CD4-positive, alpha-beta T cell treated with Interleukin-10 for 1 hour (primary cell): ENCODE measurements at places on chromosomes 1 and 21.

DNA sequence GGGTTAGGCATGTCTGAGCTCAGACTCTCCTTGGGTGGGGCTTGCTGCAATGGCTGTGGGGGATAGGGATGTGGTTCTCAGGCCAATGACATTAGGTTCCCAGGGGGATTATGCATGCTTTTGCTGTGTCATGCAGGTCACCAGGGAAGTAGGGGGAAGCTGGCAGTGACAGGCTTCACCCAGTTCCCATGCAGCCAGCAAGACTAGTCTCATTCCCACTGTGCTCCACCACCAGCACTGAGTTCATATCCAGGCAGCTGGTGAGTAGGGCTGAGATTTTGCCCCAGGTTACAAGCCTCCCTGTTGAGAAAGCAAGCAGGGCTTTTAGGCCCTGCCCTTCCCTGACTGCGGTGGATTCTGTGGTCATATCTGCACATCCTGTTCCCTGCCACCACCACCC, 32.1 kb upstream of the PLA2G5 start:
- DNase-seq = no peak

DNA sequence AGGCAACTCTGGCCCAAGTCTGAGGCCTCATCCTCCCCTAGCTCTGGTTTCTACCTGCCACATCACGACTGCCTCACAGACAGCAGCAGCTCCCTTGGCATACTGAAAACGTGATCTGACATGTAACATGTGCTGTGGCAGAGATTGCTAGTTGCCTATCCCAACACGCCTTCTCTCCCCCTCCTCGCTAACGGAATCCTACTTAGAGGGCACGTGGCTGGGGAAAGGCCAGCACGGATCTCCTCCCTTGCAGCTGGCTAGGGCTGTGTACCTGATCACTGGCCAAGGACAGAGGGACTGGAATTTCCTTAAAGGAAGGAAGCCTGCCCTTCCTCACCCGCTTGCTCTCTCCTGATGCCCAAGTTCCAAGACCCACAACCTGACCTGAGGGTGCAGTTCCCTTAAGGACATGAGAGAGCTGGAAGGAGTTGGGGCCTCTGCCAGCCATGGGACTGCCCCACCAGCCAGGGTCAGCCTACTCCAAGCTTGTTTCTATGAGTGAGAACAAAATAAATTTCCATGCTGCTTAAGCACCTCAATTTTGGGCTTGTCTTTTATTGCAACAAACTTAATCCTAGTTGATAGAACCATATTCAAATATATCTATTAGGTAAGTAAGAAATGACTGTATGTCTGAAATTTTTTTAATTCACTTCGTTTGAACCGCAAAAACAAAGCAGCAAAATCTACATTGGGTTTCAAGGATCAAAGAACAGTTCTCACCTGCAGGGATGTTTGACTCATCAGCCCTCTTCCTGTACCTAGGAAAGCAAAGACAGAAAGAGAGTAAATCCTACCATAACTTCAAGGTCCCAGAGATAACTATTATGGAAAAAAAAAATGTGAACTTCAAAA, 7.2 kb downstream of the SETD4 start:
- no peak for DNase-seq

DNA sequence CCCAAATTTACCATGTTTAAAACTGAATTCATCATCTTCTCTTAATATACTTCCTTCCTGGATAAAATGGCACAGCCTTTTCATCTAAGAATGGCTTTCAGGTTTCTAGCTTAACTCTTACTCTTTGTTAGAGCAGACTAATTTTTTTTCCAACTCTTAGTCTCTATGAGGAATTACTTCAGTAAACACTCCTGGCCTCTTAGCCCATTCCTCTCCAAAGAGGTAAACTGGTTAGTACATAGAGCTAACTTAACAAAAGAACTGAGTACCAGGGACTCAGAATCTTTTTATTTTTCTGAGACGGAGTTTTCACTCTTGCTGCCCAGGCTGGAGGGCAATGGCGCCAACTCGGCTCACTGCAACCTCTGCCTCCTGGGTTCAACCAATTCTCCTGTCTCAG, 21.1 kb downstream of the FOXJ3 start:
- no peak for DNase-seq

DNA sequence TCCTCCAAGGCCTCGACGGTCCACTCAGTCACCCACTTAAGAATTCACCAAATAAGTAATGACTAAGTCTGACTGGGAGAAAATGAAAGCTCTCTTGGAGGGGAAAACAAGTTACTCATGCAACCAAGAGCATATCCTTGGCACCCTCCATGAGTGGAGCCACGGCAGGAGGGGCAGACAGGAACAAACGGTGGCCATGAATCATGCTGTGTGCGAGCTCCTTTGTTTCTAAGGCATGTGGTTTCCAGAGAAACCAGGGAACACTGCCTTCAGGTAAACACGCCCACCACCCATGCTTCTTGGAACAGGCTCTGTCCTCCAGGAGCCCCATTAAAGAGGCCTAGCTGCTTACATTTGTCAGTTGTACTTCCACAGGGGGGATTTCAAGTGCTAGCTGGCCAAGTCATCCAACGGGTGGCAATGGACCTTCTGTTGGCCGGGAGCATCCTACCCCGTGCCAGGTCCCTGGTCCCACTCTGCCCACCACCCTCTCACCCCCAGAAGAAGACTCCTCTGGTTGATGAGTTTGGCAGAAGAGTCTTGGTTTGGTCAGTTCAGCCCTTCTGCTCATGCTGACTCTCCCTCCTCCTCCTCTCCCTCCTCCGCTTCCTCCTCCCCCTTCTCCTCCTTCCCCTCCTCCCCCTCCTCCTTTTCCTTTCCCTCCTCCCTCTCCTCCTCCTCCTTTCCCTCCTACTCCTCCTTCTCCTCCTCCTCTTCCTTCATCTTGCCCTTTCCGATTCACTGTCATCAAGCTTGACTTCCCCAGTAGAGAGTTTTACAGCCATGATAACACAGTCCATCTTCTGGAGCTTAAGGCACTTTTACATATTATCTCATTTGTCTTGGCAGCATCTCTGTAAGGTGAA, 107.6 kb downstream of the CCDC185 start:
- no peak for DNase-seq

DNA sequence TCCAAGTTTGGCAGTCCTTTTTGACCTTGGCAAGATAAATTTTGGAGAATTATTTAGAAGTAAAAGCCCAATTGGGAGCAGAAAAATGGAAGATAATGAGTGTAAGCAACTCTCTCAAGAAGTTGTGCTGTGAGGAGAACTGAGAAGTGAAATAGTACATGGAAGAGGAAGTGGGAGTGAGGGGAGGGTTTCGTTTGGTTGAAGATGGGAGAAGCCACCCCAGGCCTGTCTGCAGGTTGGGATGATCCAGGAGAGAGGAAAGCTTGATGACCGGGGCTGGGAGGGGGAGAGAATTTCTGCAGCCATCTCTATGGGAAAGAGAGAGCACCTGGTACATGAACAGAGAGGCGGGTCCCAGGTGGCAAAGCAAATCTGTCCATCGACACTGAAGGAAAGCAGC, 8.6 kb upstream of the RCAN1 start:
- DNase-seq = no peak

DNA sequence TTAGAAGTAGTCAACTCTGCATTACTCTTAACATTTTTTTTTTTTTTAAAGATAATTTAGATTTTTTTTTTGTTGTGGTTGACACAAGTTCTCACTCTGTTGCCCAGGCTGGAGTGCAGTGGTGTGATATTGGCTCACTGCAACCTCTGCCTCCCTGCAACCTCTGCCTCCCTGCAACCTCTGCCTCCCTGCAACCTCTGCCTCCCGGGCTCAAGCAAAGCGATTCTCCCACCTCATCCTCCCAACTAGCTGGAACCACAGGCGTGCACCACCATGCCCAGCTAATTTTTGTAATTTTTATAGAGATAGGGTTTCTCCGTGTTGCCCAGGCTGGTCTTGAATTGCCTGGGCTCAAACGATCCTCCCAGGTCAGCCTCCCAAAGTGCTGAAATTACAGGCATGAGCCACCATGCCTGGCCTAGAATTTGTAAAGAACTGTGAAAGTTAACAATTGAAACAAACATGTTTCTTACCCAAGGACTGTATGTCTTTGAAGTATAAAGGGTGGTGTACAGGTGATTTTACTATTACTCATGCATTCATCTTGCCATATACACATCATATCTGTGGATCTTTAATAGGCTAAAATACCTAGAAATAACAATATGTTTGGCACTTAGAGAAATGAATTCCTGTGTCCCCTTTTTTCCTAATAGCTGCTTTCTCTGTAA, 114.7 kb downstream of the ATP5PO start:
- DNase-seq = no peak

DNA sequence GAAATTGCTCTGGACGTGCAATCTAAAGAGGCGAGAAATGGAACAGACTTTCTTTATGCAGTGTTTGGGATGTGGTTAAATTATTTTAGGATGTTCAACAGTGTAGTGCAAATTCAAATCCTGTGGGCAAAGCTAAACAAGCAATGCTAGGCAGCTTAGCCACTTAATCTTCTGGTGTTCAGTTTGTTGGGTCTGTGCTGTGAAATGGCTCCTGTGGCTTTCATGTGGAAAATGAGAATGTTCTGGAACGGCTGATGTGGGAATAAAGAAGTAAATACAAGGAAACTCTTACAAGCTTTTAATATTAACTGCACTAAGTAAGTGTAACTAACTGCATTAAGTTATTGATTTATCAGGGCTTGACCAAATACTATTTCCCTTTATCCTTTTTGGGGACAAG, 766.6 kb downstream of the ADGRL2 start:
- DNase-seq = no peak

DNA sequence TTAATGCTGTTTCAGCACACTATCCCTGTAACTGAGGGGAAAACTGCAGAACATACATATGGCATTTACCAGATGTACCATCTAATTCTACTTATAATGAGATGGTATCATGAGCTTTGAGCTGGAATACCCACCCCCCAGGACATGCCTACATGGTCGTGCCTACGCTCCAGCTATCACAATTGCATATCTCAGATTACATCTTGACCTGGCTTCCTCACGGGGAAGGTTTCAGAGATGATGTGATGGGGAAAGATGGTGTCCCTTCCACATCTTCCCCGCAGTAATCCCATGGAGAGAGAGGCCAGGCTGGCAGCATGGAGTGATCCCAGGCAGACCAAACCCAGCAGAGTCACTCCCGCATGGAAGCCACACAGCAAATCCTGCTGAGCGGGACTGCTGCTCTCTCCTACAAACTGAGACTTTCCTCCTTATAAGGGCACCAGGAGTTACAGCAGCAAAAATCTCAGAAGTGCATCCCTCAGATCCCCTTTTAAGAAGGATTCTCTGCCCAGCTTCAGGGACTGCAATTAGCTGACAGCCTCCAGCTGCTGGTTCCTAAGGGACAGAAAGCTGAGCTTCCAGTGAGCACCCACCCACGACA, 67.1 kb downstream of the KCNH1 start:
- DNase-seq = no peak

GRCh38 chr1:18470671-18471355, 9.9 kb upstream of the KLHDC7A start:
- DNase-seq = no peak

DNA sequence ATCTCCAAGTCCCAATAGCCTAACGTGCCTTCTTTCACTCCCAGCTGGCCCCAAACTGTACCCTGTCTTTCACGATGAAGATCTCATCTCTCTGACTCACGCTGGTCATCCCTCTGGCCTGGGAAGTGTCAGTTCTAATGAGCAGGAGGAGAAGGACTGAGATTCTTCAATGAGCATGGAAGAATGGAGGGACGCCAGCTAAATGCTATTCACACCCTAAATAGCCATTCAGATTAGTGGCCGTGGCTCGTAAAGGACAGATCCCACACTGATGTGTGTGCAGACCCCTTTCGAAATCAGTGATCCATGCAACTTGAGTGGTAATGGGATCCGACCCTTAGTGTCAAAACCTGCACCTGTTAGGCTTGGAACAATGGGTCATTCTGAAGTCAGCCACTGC, 75.9 kb upstream of the SMYD2 start:
- DNase-seq = no peak

- no peak for DNase-seq
These were observed 19.6 kb upstream of the NCF2 start for GRCh38 chr1:183609759-183610452.

DNA sequence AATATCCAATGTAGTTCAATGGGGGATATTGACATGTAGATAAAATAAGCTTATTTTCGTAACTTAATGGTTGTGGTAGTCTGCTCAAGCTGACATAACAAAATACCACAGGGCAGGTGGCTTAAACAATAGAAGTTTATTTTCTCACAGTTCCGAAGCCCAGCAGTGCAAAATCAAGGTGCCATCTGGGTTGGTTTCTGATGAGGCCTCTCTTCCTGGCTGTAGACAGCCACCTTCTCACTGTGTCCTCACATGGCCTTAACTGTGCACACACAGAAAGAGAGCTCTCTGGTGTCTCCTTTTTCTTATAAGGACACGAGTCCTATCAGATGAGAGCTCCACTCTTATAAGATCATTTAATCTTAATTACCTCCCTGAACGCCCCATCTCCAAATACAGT, 64.8 kb upstream of the IPO9 start:
- no peak for DNase-seq

DNA sequence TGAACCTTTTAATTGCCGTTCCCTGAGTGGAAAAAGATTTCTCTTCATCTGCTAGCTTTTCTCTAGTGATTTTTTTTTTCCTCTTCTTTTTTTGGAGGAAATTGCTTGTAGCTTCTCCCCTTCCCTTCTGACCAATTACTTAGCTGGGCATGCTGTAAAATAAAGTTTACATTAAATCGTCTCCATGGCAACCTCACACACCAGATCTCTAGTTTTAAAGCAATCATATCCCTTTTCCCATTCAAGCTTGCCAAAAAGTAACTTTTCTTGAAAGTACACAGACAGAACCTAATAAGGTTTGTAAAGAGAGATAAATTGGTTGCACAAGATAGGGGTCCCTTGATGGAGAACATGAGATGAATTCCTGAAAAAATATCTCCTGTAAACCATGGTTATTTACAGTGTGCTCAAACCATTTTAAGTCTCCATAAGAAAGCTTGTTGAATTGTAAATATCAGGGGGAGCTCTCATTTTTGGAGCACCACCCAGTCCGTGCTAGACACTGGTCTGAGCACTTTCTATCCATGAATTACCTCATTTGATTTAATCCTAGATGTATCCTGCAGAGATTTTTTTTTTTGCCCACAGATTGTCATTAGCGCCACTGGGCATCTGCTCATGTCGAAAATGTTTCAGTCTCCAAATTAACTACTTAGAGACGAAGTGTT, 32.6 kb upstream of the HTR1D start:
- DNase-seq = no peak

- no peak for DNase-seq
These were observed 24.6 kb upstream of the PEX19 start for GRCh38 chr1:160309571-160309970.

GRCh38 chr1:152926091-152926490, 17.7 kb downstream of the IVL start:
- DNase-seq = no peak

- DNase-seq = no peak
These were observed 24.0 kb downstream of the ABCA4 start for GRCh38 chr1:94096797-94097549.

DNA sequence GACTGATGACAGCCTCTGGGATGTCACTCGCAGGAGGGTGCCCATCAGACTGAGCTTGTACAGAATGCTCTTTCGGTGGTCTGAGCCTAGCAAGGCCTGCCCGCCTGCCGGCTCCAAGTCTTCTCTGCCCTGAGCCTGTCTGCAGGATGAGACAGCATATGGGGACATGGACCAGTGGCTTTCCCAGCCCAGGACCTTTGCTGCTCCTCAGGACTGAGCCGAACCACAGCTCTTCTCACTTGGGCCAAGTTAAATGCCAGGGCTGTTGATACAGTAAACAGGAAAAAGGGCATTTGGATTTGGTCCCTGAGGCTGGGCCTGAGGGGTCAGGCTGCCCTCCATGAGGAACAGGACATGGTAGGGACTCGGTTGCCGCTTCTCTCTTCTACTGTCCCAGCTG, 64.3 kb upstream of the EPS8L3 start:
- DNase-seq = no peak
